Activated CD4-positive, alpha-beta T cell treated with anti-CD3 and anti-CD28 coated beads, Interleukin-2, amount 10 ng/mL, durations not matched to agents 24 days and 14 days (primary cell): ENCODE measurements at places on chromosomes 1 and 21. TPM values are rescaled to one million over a fixed set of nuclear protein-coding genes. Genes with fewer than 3 reads are reported as not detected.

The PLPPR4 gene
- total RNA-seq = not detected in 2 replicates

The HPCAL4 gene
- total RNA-seq = 0.38 and 0.44 TPM in 2 replicates

The LIN9 gene
- total RNA-seq = 10.5 and 13.8 TPM in 2 replicates

The DRAM2 gene
- total RNA-seq = 25.8 and 26.5 TPM in 2 replicates

The WNT3A gene
- total RNA-seq = not detected in 2 replicates

The CELA2B gene
- total RNA-seq = not detected in 2 replicates

The GBP1 gene
- 36.9 and 38.3 TPM in 2 replicates for total RNA-seq

The CLCA1 gene
- not detected in 2 replicates for total RNA-seq

The NPR1 gene
- total RNA-seq = 0.05 and 0.09 TPM in 2 replicates

The VHLL gene
- total RNA-seq = 0.54 and 1.0 TPM in 2 replicates

The LCE1B gene
- not detected in 2 replicates for total RNA-seq

The NPHS2 gene
- not detected in 2 replicates for total RNA-seq

The ADIPOR1 gene
- 86.7 and 92.1 TPM in 2 replicates for total RNA-seq

The OLFML2B gene
- not detected in 2 replicates for total RNA-seq
